ENCODE measurements at places on chromosomes 2 and 18. TPM values are rescaled to one million over a fixed set of nuclear protein-coding genes. Genes with fewer than 3 reads are reported as not detected.

DNA sequence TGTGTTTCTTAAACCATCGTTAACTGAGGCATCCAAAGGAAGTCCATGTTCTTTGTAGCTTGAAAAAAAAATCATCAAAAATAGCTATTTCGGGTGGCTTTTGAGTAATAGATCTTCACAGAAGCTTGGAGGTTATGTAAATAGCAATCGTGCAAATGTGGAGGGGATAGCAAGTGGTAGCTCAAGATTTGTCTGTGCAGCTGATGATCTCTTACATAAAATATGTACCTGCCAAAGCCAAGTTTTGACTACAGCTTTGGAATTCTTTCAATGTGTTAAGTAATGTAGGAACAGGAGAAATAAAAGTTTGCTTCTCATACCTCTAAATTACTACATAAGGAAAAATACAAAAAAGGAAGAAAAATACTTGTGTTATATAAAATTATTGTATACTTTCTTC, 1432.0 kb downstream of the DPP10 start:
- no peak for DNase-seq

- DNase-seq = no peak
Observed at GRCh38 chr2:88615822-88616221, 11.4 kb downstream of the EIF2AK3 start.

DNA sequence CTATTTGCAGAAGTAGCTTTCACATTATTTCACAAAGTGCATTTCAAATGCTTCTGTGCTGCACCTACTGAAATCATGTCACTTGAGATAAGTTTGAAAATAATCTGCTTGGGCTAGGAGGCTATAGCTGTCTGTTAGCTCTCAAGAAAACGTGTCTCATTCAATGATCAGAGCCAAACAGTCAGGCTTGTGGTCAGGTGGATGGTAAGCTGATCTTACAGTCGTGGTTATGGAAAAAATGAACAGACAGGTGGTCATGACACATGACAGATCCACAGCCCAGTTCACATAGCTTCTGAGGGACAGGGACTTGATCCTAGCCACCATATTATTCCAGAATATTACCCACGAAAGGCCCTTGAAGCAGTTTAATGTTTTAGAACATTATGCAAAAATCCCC, 26.5 kb upstream of the RFX8 start:
- no peak for DNase-seq

DNA sequence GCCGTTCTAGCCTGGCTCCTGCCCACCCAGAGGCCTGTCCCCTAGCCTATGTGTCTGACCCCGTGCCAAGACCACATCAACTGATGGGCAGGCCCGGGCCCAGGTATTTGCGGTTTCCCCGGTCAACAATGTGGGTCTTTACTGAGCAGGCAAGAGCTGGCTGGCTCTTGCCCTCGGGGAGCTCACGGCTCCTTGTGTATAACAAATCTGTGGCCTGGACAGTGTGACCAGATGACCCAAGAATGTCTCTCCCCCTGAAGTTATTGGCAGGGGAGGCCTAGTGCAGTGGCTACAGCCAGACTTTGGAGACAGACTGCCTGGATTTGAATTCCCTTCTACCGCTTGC, 179.6 kb downstream of the KLHL29 start:
- no peak for DNase-seq

- DNase-seq = no peak
Observed at GRCh38 chr2:156901373-156902031, 356.0 kb upstream of the GALNT5 start.

DNA sequence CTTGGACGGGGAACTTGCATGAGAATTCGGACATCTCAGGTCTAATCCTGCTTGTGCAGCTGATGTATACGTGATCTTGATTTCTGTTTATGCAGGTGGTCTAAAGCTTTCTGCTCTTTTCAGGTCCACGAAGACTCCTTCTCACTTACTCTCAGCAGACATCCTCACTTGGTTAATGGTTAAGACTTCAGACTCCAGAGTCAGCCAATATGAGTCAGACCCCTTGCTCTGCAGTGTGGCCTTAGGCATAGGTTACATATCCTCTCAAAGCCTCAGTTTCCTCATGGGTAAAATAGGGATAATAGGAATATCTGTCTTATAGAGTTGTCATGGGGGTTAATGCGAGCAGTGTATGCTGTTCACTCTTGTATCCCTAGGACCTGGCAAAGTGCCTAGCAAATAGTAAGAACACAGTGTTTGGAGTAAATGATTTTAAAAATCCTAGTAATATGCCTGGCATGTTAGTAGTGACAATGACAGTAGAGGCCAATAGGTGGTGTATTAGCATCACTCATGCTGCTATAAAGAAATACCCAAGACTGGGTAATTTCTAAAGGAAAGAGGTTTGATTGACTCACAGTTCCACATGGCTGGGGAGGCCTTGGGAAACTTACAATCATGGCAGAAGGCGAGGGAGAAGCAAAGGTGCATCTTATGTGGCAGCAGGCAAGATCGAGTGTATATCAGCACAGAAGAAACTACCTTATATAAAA, 42.3 kb downstream of the XRCC5 start:
- no peak for DNase-seq

GRCh38 chr2:127589358-127589757, 53.9 kb downstream of the MYO7B start:
- DNase-seq = no peak

- DNase-seq = no peak
Observed at GRCh38 chr18:75773618-75774017, 346.1 kb upstream of the SMIM21 start.

DNA sequence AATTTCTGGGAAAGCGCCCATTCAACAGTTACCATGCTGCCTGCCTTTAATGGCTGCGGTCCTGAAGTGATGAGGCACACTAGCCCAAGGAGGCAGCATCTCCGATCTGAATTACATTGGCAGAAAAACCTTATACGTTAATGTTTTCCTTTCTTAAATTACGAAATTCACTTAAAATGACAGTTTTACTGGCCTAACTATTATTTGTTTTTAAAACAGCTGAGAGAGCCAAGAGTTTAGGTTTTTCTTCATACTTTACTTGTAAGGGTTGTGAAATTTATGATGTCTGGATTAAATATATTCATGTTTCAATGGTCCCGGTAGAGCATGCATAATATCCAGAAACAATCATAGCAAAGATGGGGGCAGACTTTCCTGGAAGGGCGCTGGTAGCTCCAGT, 115.2 kb upstream of the REV1 start:
- no peak for DNase-seq

- no peak for DNase-seq
Observed at GRCh38 chr2:11867926-11868325, 121.5 kb downstream of the LPIN1 start.

DNA sequence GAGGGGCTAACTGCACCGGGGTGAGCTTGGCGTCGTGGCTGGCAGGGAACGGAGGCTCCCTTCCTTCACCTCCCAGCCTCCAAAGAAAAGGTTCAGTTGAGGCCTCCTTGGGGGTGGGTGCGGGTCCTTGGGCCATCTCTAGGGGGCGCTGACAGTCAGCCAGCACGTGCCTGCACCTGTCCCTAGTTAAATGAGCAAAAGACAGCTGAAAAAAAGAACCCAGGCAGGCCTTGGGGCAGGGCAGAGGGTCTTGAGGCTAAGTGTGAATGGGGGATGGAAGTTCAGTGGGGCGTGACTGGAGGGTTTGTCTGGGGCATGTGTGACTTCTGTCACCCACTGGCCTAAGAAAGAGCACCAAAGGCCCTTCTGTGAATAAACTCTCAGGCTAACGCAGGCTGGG, 56.4 kb downstream of the ZFP36L2 start:
- DNase-seq = peak; percentile 92

GRCh38 chr2:159199761-159200465, 86.6 kb downstream of the WDSUB1 start:
- DNase-seq = no peak

GRCh38 chr2:174597345-174598047, at the start of gene WIPF1:
WIPF1 (minus strand) TSS chr2:174597804; CDS start chr2:174585573, 12,231 bp downstream.
- DNase-seq = no peak

Gene TTN
- 0.80 TPM for total RNA-seq

Gene CKAP2L
- 24.8 TPM for total RNA-seq

Gene SERPINB13
- not detected for total RNA-seq

Gene OSR1
- 0.44 TPM for total RNA-seq

Gene ATP6V1C2
- total RNA-seq = 0.42 TPM

Gene TANC1
- total RNA-seq = 8.4 TPM

Gene ZSWIM2
- total RNA-seq = not detected

Gene CYP20A1
- 7.2 TPM for total RNA-seq

All from H7 (cell line).